ENCODE measurements at places on chromosomes 4 and X. TPM values are rescaled to one million over a fixed set of nuclear protein-coding genes. Genes with fewer than 3 reads are reported as not detected.

Gene HPRT1
- 25.0 TPM for total RNA-seq

Gene YIPF7
- not detected for total RNA-seq

DNA sequence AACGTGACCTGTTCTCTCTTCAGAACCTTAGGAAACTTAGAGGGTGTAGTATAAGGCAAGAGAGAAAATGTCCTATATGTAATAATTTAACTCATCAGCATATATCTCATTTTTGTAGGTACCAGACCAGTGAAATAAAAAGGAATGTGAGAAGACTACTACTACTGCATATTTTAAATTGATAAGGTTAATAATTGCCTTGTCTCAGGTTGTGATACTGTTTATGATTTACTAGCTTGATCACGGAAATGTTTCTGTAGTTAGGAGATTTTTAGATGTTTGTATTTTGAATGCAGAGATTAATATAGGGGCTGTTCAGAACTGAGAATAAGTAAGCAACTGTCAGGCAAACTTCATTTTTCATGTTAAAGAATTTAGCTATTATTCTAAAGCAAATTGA lies 1563.4 kb downstream of the C4orf33 start:
- no peak for DNase-seq

Gene FAT1
- total RNA-seq = 67.0 TPM

DNA sequence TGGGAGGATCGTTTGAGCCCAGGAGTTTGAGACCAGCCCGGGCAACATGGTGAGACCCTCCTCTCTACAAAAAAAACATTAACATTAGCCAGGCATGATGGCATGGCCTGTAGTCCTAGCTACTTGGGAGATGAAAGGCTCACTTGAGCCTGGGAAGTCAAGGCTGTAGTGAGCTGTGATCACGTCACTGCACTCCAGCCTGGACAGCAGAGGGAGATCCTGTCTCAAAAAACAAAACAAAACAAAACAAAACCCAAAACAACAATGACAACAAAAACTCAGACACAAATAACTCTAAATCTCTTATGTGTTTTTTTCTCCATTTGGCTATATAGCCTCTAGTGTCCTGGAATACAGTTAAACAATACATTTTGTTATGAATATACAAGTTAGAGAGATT lies 127.3 kb upstream of the STK26 start:
- no peak for DNase-seq

Gene RS1
- total RNA-seq = not detected

DNA sequence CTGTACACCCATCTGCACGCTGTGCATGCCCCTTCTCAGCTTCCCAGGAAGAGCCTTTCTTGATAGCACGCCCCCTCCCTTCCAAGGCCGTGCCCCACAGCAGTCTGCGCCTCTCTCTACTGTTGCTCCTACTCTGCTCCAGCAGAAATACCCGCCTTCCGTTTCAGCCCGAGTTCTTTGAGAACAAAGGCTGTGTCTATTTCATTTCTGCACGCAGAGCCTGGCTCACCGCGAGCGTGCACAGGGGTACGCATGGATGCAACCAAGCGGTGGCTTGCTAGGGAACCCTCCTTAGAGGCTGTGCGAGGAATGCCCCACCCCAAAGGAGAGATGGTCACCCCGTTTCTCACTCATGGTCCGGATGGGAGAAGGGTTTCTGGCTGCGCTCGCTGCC lies 485 bp downstream of the AADAT start:
- DNase-seq = peak; percentile 39

Gene NWD2
- not detected for total RNA-seq

Measured in M059J (cell line).